ENCODE measurements at places on chromosomes 2 and 18.

DNA sequence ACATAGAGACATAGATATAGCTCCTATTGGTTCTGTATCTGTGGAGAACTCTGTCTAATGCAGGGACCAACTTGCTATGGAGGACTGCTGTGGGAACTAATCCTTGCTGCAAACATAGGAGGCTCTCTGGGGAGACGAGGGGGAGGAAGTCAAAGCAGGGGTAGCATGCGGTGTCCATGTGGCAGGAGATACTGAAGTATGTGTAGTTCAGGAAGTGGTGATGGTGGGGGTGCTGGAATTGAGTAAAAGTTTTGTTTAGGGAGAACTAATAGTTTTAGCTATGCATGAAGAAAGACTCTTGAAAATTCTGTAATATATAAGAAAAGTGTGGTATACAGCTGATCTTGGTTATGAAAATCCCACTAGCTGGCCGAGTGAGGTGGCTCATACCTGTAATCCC, 62.0 kb downstream of the ANKRD44 start:
- no peak for DNase-seq

DNA sequence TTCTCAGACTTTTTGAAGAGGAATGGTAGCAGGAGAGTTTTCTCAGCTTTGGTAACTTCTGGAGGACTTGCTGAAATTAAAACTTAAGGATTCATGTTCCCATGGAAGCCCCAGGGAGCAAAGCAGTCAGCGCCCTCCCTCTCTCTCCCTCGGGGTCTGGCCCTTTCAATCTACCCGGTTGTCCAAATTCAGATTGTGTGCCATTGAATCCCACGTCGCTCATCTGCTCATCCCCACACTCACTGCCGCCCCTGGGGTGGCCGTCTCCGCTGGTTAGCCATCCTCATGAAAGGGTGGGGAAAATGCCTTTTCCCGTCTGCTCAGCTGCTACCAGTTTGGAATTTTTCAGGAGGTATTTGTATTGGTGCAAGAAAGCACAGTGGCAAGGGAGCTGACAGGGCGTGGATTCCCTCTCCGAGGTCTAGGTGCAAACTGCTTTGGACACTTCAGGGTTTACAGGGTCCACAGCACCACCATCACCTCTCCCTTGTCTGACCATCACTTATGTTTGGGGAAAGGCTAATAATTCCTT, 27.1 kb downstream of the MCFD2 start:
- DNase-seq: no peak

DNA sequence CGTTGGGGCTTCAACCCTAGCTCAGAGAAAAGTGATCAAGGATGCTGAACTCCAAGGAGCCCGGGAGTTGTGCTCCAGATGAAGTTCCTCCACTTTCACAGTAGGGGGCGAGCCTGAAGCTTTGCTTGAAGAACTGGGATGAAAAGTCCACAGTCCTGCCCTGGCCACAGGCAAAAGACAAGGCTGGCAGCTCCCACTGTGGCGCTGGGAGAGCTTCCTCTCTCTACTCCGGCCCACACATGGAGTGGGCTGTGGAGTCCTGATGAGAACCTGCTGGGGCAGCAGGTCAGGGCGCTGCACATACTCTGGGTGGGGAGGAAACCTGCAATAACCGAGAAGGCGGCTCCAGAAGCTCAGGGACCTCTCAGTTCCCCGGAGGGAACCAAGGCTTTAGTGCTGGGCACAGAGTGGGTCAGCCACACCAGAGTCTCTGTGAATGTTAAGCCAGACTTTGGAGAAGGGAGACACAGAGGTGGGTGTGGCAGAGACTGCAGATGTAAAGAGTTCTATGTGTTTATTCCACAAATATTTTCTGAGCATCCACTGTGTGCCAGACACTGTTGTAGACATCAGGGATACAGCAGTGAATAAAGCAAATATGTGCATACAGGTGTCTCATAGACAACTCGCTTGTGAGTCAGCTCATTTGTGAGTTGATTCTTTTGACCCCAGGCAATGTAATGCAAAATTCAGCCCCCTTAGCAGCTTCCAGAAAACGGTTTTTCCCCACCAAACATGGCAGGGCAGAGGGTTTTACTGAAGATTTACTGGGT, 48.0 kb upstream of the MRPL33 start:
- DNase-seq: no peak

GRCh38 chr2:109206569-109207146, 77.7 kb downstream of the SH3RF3 start:
- no peak for DNase-seq

DNA sequence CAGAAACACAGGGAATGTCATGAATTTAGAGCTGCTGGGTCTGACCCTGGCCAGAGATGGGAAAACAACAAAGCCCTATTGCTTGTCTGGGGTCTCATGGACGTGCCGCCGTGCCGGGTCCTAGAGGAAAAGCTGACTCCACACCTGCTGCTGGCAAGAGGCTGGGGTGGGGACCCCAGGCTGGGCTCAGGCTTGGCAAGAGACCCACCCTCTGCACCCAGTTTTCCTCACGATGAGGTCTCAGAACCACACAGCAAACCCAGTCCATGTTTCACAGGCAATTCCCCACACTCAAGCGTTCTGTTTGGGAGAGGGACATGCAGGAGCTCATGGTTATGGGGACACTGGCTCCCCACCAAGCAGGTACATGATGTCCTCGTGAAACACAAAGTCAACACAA, 367.3 kb upstream of the SALL3 start:
- DNase-seq: no peak

GRCh38 chr2:124027182-124027581, 2.1 kb downstream of the CNTNAP5 start:
- no peak for DNase-seq

DNA sequence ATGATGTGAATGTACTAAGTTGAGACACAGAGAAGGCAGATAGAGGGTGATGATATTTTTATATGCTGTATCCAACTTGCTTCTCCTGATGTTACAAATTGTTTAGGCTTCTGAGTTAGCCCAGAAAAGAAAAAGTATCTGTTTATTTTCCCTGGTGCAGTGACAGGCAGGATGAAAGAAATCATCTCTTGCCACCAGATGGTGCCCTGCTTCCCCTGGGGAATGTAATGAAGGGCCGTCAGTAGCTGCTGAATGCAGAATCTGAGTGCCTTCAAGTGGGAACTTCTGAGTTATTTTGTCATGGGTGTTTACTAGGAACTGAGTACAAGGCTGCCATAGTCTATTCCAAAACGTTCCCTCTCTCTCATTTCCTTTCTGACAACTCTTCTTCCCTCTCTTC, 525.6 kb downstream of the MBD2 start:
- DNase-seq: no peak

- no peak for DNase-seq
These were observed 1.1 kb downstream of the LMAN1 start for GRCh38 chr18:59357928-59358327.

GRCh38 chr2:141021611-141022010, 1109.2 kb downstream of the LRP1B start:
- no peak for DNase-seq

DNA sequence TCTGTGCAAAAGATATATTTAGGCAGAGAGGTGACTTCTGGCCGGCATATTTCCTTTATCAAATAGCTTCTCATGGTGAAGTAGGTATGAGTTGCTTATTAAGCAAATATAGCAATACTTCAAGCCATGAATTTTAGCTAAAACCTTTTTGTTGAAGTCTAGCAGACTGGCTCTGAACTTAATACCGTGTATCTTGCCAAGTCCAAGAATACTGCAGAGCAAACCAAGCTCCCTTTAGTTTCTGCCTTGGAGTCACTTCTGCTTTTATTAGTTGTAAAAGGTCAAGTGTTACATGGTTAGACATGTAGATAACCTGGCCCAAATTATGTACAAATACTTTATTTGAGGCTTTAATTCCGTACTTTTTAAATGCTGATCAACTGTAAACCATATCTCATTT, 627.6 kb upstream of the PKDCC start:
- no peak for DNase-seq

DNA sequence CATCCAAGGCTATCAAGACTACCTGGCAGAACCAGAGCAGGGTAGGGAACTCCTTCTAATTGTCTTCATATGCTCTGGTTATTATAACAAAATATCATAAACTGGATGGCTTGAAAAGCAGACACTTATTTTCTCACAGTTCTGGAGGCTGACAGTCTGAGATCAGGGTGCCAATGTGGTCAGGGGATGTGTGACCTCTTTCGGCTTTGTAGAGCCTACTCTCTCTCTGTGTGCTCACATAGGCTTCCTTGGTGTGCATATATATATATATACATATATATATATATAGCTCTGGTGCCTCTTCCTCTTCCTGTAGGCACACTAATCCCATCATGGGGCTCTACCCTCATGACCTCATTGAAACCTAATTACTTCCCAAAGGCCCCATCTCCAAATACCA, 101.6 kb downstream of the ARL6IP6 start:
- DNase-seq: no peak

DNA sequence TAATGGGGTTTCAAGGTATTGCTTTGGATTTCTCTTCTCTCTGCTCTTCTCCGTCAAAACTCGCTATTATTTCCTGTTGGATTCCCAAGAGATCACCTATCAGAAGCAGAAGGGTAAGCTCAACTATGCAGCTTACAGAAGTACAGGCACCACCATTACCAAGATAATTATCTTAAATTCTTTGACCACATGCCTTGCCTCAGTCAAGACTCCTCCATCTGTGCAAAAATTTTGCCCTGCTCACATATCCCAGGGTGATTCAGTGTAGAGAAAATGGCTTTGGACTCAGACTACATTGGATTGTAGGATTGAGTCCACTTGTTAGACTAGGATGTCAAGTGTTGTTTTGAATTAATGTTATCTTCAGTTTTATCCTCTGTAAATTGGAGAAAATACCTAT, 698.7 kb downstream of the TDRD15 start:
- DNase-seq: no peak

GRCh38 chr2:212005085-212005671, 533.4 kb downstream of the ERBB4 start:
- DNase-seq: no peak

DNA sequence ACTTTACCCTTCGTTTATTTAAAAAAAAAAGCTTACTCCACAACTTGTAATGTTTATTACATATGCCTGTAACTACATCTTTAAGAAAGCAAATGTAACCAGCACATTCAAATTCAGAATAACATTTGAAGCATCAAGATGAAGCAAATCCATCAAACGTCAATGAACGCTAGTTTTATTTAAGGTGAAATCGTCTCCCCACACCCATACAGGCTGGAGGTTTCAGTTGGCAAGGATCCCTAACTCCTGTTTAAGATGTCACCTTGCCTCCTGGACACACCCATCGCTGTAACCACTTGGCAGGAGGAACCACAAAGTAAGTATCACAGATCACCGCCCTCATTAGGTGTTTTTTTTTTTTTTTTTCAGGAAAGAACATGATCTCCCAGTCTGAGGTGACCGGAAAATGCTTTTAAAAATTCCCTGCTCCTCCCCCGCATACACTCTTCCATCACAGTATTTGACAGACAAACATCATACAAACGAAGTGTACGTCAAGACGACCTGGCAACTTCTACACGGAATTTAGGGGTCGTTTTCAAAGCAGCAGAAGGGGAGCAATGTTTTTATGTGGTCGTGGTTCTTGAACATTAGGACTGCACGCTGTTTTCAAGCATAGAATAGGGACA, 19.7 kb upstream of the STPG4 start:
- DNase-seq: no peak

DNA sequence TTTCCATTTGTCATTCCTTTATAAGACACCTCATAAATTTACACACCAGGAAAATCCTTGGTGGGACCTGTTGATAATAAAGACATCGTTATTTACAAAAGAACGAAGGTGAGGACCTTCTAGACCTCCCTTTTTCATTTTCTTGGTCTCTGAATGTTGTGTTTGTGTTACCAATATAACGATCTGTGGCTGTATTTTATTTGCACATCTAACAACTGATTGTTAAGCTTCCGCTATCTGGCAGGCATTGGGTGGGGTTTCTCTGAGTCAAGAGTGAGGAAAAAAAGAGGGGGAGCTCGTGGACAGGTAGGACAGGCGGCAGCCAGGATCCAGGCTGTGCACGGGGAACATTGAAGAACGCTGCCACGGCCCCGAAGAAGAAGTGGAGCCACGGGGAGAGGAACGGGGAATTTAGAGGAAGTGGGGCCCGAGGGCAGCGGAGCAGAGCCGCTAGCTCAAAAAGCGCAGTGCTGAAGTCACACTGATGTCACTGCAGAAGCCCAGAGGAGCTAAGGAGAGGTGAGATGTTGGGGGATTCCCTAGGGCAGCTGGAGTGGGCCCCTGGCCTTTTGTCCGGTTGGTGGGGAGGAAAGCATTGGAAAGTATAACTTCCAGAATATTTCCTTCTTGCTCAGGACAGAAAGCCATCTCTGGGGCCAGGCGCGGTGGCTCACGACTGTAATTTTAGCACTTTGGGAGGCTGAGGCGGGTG, 20.9 kb upstream of the DNMT3A start:
- DNase-seq: peak; percentile 40

DNA sequence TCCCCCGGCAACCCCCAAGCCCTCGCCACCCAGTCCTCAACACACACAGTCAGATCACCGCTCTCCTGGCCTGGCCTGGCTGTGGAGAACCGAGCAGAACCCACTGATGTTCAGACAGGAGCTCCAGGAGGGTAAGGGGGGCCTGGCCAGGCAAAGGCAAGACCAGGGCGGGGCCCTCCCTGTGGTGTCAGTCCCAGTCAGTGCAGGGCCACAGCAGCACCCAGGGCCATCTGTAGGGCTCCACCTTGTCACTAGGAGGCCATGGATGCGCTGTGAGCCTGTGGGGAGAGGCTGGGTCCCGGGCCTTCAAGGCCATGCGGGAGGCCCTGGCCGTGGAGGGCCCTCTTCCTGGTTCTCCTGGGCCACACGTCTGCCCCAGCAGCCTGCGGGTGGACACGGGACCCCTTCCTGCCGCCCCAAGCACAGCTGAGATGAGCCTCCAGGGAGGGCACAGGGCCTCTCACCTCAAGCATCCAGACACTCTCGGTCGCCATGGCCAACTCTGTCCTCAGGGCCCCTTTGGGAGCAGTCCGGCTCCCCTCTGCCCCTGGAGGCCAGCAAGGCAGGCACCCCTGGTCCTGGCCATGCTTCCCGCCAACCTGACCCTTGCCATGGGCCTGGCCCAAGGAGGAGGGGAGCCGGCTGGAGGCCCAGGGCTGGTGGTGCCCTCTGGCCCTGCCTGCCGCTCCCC, 2.0 kb downstream of the ANO7 start:
- no peak for DNase-seq

Measured in activated CD4-positive, alpha-beta T cell treated with anti-CD3 and anti-CD28 coated beads for 24 hours (primary cell).